ENCODE measurements at places on chromosomes 16 and 17.
A peak's percentile ranks its signal among the peaks of the same experiment; 100 is the strongest.

GRCh38 chr16:2209258-2210008 is 1.2 kb downstream of the BRICD5 start:
- DNase-seq, result no peak

DNA sequence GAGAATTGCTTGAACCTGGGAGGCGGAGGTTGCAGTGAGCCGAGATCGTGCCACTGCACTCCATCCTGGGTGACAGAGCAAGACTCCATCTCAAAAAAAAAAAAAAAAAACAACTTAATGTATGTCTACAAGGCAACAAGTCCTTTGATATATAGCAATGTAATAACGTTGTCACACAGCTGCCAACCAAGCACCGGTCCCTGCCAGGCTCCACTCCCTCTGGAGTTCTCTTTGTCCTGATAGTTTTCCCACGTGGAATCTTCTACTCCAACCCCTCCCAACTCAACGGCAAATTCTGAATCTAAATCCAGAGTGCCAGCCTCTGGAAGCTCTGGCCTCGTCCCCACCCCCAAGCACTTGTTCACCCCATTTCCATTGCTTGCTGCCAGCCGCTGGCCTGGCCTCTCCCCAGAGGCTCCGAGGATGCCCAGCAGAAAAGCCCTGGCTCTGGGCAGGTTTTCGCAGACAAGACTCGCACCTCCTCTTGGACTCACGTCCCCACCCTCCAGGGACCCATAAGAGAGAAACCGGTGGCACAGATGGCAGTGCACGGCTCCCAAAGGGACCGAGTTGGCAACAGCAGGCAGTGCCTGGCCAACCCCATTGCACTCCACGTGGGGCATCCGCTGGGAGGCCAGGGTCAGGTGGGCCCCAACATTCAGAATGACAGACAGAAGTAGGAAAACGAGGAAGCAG is 15.9 kb upstream of the CBX2 start:
- DNase-seq, result no peak

DNA sequence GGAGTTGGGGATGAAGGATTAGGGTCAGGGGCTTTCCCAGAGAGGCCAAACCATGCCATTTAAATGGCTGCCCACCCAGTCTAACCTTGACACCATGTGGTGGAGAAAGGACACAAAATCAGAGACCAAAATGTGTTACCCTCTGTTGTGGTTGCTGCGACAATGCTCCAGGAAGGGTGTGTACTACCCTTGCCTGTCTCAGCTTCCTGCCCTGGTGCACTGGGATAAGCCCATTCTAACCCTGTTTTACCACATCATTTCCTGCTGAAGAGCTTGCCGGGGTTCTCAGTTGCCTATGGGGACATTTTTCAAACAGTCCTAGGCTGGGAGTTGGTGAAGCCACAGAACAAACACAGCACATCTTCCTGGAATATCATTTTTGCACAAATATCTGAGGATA is 4.9 kb downstream of the OR4D1 start:
- peak; percentile 82 for DNase-seq

DNA sequence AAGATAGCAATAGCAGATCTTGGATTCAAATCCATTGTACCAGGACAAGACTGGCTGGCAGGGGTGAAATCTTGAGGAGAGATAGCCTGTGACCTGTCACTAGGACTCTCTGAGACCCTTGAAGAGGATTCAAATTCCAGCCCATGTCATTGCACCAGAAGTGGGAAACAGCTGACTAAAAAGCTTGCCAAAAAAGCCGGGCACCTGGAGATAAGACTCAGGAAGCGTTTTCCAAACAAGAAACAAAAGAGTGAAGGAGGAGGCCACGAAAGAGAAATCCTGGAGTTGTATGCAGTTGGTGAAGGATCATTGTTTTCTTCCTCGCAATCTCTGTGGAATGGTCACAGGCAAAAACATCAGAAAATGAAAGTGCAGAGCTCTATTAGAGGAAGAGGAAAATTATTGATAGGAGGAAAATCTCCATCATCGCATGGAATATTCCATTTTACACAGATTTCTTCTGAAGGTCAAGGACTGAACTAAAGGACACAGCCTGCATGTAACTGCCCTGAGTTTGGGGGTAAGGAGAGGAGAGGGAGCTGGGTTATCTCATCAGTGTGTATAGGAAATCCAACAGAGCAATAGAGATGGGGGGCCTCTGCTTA is 9.0 kb upstream of the WSB1 start:
- DNase-seq, result no peak

GRCh38 chr17:64158406-64158805 is 28.5 kb upstream of the ERN1 start:
- no peak for DNase-seq

DNA sequence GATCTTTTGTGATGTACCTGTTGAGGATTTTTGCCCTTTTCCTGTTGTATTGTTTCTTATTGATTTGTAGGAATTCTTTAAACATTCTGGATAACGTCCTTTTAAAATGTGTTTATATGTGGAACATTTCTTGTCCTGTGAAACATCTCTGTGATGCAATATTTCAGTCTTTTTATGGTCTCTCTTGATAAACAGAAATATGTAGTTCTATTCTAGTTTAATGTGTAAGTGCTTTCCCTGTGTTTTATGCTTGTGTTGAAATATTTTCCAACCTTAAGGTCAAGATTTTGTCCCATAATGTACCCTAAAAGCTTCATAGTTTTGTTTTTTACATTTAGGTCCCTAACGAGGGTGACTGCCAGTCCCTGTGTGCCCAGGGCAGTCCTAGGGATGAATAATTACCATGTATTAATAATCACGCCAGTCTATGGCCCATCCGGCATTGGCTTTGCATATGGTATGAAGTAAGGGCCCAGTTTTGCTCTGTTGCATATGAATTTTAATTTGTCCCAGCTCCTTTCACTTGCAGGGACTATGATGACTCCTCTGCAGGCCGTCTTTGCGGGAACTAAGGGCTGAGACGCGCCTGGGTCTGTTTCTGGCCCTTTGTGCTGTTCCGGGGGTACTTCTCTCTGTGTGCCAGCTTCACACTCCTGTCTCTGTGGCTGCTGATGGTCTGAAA is 44.2 kb downstream of the RPTOR start:
- no peak for DNase-seq

DNA sequence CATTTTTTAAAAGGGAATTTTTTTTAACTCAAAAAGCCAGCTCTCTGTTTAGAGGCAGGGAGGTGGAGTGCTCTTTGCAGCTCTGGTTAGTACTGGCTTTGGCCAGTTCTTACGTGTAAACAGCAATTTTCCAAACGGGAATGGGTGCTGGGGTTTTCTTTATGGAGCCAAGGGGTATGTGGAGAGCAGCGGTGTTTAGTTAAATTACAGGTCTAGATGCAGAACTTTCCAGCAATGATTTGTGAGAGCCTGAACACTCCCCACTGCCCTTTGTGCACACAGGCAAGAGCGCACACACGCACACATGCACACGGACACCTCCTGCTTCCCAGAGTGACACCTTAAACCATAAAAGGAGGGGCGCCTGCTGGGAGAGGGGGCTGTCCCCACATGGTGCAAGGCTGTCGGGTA is 140.2 kb downstream of the MSI2 start:
- DNase-seq, result no peak

GRCh38 chr16:84044118-84044488 is 1.5 kb upstream of the SLC38A8 start:
- no peak for DNase-seq

GRCh38 chr17:46064460-46064859 is 65.4 kb downstream of the STH start:
- no peak for DNase-seq

- DNase-seq, result no peak
These were observed 54.5 kb upstream of the HLF start for GRCh38 chr17:55210292-55210691.

DNA sequence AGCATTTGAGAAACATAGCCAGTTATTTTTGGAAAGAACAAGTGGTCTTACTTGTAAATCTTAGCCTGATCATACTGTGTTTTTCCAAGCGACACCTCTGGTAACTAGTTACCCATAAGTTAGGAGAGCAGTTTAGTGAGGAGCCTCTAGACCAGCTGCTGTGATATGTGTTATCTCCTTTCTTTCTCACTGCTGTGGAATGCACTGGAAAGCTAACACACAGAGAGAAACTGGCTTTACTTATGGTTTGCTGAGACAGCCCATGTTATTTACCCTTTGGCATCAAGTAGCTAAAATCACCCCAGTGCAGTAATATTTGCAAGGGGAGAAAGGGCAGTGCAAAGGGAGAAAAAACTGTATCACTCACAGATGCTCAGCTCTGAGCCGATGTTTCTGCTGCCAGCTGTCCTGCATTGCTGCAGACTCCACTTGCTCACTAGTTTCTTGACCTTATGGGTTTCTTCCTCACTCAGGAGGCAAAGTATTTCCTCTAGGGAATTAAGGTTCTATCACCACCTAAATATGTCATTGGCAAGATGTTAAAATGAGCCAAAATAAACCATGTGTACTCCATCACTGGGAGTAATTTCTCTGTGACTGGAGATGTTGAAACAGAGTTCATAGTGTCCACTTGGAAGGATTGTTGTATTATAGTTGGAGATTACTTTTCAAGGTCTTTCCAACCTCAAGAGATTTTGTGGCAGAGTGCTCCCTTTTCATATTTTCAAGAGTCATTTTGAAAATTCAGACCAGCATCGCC is 2.3 kb downstream of the RBFOX1 start:
- DNase-seq, result no peak

DNA sequence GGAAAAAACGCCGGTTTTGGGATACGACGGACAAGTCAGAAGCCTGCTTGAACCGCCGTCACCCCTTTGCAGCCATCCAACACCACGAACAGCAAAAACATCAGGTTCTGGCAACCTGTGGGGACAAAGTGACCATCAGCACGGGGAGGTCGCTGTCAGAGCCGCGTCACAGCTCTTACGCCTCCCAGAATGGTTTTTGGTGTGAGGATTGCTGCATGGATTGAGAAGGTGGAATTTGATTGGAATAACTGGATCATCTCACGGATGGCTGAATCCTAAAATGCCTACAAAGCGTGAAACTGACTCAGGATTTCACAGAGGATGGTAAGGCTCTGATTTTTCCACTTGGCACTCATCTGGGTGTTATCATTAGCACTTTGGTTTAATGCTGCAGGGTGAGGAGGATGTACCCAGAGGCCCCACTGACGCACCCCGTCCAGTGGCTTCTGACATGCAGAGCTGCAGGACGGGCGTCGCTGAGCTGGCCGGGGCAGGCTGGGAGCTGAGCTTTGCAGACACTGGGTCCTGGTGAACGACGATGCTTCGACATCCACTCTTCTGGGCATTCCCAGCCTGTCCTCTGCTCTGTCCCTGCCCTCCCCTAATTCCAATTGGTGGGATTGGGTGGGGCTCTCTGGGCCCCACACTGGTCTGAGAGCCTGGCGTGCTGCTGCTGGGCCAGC is 73.4 kb upstream of the CREBBP start:
- no peak for DNase-seq

DNA sequence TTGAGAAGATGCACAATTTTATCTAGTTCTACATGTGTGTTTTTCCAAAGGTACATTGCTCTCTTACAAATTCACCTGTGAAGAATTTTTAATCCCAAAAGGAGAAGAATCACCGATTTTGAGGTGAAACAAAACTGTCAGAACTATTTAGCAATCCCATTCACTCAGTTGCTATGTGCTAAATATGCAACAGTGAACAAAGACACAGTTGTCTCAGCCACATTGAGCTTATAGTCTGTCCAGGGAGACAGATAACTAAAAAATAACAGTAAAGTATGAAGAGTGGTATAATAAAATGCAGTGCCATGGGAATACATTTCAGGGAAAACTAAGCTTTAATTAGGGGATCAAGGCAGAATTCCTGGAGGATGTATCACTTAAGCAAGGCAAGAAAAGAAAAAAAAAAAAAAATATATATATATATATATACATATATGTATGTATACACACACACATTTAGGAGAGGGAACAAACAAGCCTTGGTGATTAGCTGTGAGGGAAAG is 110.4 kb downstream of the SPAG9 start:
- no peak for DNase-seq

DNA sequence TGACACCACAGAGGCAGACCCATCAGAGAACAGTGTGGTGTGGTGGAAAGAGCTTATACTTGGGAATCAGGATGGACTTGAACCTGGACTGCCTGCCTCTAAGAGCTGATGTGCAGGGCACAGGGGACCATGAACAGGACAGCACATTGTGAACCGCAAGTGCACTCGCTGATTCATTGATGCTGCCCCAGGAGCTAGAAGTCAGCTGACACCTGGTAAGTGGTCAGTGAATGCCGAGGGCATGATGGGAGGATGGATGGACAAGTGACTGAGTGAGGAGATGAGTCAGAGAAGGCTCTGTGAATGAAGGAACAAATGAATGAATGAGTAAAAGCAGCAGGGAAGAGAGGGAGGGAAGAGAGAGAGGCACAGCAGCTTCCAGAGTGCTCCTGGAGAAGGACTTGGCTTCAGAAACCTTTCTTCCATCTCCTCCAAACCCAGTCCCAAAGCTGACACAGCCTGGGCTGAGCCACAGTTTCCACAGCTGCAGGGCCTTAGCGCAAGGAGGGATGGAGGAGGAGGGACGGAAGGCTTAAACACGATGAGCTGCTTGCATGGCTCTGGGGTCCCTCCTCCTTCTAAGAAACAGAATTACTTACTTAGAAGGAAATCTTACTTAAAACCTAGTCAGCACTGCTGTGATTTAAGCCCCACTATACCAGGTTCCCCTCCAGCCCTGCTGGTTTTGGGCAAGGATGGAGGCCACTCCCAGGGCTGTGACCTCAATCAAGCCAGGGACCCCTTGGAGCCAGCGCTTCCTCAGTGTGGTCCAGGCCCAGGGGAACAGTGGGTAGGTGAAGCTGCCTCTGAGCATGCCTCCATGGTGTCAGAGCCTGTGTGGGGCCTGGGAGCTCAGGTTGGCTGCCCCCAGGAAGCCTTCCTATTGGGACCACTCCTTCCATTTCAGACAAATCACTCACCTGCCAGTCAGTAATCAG is 184.6 kb downstream of the TMEM132E start:
- no peak for DNase-seq

DNA sequence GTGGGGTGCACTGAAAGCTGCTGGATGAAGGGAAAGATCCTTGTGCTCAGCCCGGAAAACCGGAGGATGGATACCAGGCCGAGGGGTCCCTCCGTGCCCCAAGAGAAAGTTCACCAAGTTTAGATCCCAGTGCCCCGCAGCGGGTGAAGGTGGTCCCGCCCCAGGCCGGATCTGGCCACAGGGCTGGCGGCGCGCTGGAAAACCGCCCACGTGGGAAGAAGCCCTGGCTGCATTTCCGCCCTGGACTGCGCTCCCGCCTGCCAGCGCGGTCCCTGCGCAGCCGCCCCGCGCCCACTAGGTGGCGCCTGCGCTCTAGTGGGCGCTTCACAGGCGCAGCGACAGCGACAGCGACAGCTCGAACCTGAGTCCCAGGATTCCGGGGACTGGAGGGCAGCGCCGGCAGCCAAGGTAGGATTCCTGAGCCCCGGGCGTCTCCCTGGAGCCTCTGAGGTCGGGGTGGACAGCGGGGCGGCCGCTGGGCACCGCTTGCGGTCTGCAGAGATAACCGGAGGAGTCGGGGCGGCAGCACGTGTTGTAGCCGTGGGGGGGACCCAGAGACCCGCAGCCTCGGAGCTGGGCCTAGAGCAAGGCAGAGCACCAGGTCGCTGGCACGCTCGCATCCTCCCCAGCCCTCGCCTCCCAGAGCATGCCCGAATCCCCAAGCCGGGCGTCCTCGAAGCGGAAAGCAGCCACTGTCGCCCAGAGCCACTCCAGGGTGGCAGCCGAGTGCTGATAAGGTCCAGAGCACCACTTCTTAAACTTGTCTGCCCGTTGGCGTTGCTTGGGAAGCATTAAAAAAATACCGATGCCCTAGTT is at the start of gene CHD9:
CHD9 (plus strand) TSS at position 322 of the 816 bp plus-strand sequence. CDS start 101,099 bp downstream, outside the sequence.
- DNase-seq, result peak; percentile 69

GRCh38 chr17:49219987-49220386 is 9.5 kb downstream of the ABI3 start:
- no peak for DNase-seq

GRCh38 chr17:48871035-48871550 is 21.5 kb upstream of the ATP5MC1 start:
- DNase-seq, result no peak

GRCh38 chr17:78934681-78935418 is 9.7 kb upstream of the TIMP2 start:
- DNase-seq, result no peak
